ENCODE measurements at places on chromosomes 6 and 20.

GRCh38 chr6:129849456-129849855 is 11.7 kb downstream of the TMEM244 start:
- peak; percentile 92 for DNase-seq

DNA sequence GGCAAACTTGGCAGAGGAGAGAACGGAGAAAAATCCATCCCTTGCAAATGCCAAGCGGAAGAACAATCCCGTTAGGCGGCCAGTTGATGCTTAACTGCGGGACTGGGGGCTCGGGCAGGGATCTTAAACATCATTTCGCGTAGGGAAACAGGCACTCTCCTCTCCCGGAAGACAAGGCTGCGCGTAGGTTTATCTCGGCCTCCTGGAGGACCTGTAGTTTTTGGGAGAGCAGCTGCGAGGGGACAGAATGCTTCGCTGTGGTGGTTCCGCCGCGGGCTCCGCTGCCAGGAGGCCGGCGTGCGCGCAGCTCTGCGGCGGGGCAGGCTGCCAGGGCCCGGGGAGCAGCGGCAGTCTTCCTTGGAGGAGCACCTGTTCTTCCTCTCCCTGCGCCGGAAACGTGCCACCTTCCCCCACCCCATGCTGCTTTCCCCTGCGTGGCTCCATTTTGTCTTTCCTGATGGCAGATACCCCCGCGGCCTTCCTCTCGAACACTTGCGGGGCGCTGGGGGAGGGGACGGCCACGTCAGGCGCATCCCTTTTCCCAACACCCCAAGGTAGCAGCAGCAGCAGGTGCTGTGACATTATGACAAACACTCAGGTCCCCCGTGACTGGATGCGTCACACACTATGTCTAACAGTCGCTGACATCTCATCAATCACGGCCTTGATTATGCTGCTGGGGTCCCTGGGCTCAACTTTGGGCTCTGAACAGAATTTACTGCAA is 230.7 kb upstream of the BTBD3 start:
- DNase-seq, result peak; percentile 14

DNA sequence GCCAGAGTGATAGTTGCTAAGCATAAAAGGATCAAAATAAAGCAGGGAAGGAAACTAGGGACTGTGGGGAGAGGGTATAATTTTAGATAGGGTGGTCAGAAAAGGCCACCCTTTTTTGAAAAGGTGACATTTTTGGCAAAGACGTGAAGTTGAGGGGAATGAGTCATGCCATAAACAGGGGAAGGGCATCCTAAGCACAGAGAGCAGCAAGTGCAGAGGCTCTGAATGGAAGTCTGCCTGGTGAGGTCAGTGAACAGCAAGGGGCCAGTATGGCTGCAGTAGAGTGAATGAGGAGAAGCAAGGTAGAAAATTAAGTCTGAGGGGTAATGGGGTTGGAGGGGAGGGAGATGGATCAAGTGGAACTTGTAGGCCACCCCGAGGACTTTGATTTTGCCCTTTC is 2.4 kb downstream of the KLC4 start:
- peak; percentile 6 for DNase-seq

DNA sequence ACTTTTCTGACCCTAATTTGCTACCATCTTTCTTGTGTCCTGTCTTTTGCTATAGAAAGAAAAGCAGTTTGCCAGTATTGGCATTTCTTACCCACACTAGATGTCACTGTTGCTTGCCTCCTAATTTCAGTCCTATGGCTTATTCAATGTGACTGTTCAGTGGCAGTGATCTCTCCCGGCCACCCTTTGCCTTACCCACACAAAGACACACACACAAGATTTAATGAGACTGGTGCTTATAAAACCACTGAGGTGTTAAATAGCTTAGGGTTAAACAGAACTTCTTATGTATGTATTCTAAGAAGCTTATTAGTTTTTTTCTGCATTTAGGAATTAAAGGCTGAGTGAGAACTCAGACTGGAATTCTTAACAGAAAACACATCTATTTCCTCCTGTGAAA is 233.6 kb upstream of the ASCC3 start:
- peak; percentile 27 for DNase-seq

- DNase-seq, result no peak
Observed at GRCh38 chr20:38295811-38296210, 8.1 kb upstream of the BPI start.

GRCh38 chr6:100460650-100461204 is 4.0 kb downstream of the SIM1 start:
- no peak for DNase-seq

DNA sequence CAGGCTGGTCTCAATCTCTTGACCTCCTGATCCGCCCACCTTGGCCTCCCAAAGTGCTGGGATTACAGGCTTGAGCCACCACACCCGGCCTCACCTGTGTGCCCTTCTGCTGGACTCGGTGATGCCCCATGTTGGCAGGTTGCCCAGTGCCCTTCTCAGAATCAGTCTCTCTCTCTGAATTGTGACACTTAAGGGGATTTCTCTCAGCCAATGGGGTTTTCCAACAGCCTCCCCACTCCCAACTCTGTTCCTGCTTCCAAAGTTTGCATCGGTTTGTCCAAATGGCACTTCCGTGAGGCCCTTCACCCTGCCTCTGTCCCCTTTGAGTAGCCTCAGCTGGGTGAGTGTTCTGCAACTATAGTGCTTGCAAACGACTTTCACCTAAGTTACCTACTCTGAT is 3.1 kb upstream of the MRPS10 start:
- no peak for DNase-seq
